Activated CD4-positive, alpha-beta T cell treated with anti-CD3 and anti-CD28 coated beads for 48 hours (primary cell): ENCODE measurements at places on chromosomes 16 and 17.
A peak's percentile ranks its signal among the peaks of the same experiment; 100 is the strongest.

GRCh38 chr17:28057731-28058246 lies 15.3 kb downstream of the NLK start:
- no peak for DNase-seq

DNA sequence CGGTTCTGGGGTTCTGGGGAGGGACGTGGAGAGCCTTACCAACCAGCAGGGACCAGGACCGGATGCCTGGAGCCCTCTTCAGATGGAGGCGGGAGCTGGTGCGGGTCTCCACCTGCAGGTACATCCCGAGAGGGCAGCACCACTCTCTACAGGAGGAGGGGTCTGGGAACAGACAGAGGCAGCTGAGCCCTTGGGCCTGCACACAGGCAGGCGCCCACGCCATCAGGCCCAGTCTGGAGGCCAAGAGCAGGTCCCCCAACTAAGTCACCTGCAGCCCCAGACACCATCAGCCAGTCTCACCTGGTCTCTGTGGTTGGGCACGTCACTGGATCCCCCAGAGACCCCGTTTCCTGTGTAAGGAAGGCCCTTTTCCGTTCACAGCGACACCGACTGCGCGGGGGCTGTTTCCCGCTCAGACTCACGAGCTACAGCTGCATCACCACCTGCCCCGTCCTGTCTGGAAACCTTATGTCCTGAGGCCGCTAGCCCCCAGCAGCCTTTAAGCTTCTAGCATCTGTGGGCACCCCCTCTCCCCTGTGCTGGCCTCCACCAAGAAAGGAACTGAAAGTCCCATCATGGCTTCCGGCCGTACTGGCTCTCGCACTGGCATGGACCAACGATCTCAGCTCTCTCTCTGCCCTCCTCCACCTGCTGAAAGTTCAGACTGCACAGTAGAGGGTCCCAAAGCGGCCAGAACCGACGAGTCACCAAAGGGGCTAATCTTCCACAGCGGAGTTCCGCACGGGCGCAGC lies 1.2 kb downstream of the CYBC1 start:
- DNase-seq, result peak; percentile 77

DNA sequence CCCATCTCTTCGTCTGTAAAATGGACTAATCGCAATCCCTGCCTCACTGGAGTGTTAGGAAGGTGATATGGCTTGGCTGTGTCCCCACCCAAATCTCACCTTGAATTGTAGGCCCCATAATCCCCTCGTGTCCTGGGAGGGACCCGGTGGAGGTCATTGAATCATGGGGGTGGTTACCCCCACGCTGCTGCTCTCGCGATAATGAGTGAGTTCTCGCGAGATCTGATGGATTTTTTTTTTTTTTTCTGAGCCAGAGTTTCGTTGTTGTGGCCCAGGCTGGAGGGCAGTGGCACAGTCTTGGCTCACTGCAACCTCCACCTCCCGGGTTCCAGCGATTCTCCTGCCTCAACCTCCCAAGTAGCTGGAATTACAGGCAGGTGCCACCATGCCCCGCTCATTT lies 11.2 kb downstream of the TRARG1 start:
- no peak for DNase-seq

DNA sequence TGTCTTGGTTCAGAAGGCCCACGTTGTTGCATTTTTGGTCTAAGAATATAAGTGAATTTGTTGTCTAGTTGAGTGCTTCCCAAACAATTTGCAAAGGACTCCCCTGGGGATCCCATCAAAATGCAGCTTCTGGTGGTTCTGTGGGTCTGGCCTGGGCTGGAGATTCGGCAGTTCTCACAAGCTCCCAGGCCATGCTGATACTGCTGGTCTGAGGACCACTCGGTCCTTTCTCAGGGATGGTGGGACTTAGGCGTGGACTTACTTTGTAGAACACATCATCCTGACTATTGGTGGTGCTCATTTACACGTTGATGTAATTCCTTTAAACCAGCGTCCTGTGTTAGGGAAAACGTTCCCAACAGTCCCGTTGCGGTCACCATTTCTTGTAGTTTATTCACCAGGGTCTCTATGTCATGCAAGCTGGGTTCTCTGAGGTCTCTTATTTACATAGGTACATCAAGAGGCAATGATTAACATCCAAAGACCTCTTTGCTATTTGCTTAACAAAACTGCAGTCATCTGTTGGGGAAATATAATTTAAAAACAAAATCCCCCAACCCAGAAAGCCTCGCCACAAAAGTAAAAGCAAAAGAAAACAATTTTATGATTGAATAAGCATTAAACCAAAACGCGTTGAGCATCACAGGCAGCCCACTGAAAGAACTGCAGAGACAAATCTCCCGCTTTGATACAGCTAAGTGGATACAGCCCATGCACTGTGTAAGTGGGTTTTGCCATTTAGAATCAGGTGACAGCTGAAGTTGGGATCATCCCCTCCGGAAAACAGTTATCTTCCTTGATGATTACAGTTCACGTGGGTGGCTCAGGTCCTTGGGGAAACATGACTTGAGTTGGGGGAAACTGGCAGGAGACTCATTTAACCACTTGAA lies 39.0 kb upstream of the SEC14L1 start:
- no peak for DNase-seq

- DNase-seq, result no peak
These were observed 242.0 kb downstream of the FTO start for GRCh38 chr16:53945996-53946395.

DNA sequence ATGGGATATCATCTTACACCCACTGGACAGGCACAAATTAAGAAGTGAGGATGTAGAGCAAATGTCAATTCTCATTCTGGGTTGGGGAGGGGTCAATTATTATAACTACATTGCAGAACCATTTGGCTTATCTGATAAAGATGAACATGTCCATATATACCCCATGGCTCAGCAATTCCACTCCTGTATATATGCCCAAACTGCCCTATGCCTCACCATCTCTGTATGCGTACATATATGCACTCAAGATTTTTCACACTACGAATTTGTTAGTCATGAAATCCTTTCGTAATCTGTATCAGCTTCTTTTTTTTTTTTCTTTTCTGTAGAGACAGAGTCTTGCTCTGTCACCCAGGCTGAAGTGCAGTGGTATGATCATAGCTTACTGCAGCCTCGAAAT lies 20.8 kb upstream of the CNEP1R1 start:
- DNase-seq, result no peak
